Peyer's patch (tissue), 4 donors: ENCODE measurements at places on chromosomes 5 and 9. TPM values are rescaled to one million over a fixed set of nuclear protein-coding genes. Genes with fewer than 3 reads are reported as not detected.

GRCh38 chr5:168184103-168184502 is 107.3 kb upstream of the WWC1 start:
- no peaks in the 10 kb centered on the region for H3K36me3 ChIP-seq
- H3K27ac ChIP-seq, result no peak overlapping the region
- no peak overlapping the region for H3K4me3 ChIP-seq
- H3K4me1 ChIP-seq, result no peaks in the 10 kb centered on the region
- H3K27me3 ChIP-seq, result no peaks in the 10 kb centered on the region

GRCh38 chr5:136560126-136560525 is 194.8 kb upstream of the TRPC7 start:
- no peak for DNase-seq
- no peak overlapping the region for H3K27ac ChIP-seq
- H3K36me3 ChIP-seq, result no peaks in the 10 kb centered on the region
- H3K27me3 ChIP-seq, result no peaks in the 10 kb centered on the region

GRCh38 chr5:50445296-50445949 is 4.3 kb upstream of the EMB start:
- no peaks in the 10 kb centered on the region for H3K36me3 ChIP-seq
- H3K4me3 ChIP-seq, result no peak overlapping the region
- H3K27me3 ChIP-seq, result no peaks in the 10 kb centered on the region

DNA sequence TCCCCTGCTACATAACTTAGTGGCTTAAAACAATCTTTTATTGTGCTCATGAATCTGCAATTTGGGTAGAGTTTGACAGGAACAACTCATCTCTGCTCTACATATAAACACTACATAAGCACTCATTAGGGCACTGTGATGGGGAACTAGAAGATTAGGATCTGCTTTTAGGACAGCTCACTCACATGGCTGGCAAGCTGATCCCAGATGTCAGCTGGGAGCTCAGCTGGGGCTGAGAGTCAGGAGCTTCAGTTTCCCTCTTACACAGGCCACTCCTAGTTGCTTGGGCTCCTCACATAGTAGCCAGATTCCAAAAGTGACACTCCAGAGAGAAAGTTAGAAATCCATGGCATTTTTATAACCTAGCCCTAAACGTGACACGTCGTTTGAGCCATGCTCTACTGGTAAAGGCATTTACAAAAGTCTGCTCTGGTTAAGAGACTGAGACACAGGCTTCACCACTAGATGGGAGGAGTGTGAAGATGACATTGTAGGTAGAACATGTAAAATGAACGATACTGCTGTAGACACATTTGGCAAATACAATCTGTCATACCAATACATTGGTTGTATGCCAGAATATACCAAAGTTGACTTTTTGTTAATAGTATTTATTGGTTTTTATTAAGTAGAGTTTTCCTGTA is 23.6 kb downstream of the SCAI start:
- no peaks in the 10 kb centered on the region for H3K27me3 ChIP-seq
- no peak overlapping the region for H3K4me3 ChIP-seq
- no peaks in the 10 kb centered on the region for H3K36me3 ChIP-seq
- no peak overlapping the region for H3K27ac ChIP-seq
- H3K4me1 ChIP-seq, result no peaks in the 10 kb centered on the region

DNA sequence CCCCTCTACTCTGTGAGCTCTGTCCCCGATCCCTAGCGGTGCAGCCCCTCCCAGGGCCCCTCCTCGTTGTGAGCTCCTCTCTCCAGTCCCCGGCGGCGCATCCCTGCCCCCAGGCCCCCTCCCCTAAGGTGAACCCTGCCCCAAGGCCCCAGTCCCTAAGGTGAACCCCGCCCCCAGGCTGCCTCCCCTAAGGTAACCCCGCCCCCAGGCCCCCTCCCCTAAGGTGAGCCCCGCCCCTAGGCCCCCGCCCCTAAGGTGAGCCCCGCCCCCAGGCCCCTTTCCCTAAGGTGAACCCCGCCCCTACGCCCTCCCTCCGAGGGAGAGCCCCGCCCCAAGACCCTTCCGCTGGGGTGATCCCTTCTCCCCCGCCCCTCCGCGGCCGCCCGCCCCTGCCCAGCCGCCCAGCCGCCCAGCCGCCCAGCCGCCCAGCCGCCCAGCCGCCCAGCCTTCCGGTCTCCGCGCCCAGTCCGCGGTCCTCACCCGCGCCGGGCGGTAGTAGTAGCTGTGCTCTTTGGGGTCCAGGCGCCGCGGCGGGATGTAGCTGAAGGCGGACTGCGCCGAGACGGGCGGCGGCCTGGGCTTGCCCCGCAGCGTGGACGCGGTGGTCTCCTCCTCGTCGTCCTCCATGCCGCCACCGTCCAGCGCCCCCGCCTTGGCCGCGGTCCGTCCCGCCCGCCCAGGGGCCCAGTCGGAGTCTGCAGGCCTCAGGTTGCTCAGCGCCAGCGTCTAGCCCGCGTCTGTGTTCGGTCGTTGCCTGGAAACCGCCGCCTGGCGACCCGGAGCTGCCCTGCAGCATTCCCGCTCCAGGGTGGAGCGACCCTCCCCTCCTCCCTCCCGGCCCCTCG is at the start of gene CFAP90:
TSS of gene CFAP90 (minus strand) at position 739 of the 845 bp plus-strand sequence. CDS start at position 627, 112 bp downstream.
- H3K27ac ChIP-seq, result no peak within 1 kb of the TSS
- peak within 1 kb of the TSS; percentile 52 for H3K4me3 ChIP-seq
- DNase-seq, result peak; percentile 51
- H3K4me1 ChIP-seq, result peaks cover 3% of the 10 kb centered on the region
- no peaks in the 10 kb centered on the region for H3K36me3 ChIP-seq

- H3K4me1 ChIP-seq, result no peaks in the 10 kb centered on the region
- DNase-seq, result no peak
- H3K4me3 ChIP-seq, result no peak overlapping the region
Measured at GRCh38 chr9:34996181-34996904, 6.8 kb downstream of the DNAJB5 start.

DNA sequence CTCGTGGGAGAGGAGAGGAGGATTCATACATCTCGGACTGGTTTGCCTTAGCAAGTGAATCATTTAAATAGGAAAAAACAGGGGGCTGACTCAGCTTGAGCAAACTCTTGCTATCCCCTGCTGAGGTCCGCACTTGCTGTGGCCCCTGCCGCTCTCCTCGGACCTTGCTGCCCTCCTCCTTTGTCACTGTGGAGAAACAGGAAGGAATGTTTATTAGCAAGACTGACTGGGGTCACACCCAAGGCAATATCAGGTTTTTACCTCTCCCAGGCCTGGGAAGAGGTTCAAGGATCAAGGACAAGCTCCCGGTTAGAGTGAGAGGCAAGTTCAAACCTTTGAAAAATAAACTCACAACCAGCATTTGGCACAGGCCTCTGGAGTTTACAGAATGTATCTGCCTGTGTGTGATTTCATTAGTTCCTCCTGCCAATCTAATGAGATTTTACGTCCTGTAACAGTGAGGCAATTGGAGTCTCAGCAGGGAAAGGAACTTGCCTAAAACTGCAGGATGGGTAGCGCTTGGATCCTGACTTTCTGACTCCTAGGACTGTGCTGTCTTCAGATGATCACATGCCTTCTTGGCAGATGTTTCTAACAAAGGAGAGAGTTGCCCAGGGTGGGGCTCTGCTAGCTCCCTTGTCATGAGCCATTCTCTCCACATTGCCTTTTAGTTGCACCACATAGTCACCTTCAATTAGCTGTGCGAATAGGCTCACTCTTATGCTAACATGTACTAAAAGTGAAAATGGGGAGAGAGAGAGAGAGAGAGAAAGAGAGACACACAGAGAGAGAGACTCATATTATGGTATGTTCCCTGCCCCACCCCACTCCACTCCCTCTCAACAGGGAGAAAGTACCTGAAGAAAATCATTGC is 108.6 kb upstream of the CDKN2B start:
- peak overlapping the region; percentile 85 for H3K27ac ChIP-seq
- no peaks in the 10 kb centered on the region for H3K4me1 ChIP-seq
- no peak for DNase-seq
- no peaks in the 10 kb centered on the region for H3K36me3 ChIP-seq

DNA sequence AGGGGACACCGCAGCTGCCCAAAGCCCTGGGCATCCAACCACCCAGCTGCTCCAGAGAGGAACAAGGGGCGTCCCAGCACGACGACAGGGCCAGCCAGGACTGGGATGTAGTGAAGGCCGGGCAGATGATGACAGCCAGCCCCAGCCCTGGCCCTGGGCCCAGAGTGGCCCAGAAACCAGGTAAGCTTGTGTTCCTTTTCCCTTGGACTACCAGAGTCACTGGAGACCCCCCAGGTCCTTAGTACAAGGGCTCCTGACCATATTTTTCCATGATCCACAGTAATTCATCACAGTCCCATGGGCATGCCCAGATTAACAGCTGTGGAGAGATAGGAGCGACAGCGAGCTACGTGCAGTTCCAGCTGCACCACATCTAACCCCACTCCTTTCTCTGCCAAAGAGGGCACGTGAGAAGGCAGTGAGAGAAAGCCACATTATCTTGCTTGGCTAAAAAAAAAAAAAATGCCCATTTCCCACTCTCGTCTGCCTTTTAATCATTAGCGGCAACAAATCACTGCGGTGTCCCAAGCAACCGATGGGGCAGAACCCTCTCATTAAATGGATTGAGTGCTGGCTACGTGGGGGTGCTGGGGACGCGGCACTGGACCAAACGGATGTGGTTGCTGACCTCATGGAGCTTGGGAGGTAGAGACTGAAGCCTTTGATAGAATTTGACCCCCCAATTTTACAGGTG is 21.7 kb upstream of the SYNPO start:
- no peak overlapping the region for H3K4me3 ChIP-seq
- peaks cover 15% of the 10 kb centered on the region for H3K4me1 ChIP-seq
- peak overlapping the region; percentile 53 for H3K27ac ChIP-seq
- no peak for DNase-seq
- peaks cover 12% of the 10 kb centered on the region for H3K36me3 ChIP-seq

DNA sequence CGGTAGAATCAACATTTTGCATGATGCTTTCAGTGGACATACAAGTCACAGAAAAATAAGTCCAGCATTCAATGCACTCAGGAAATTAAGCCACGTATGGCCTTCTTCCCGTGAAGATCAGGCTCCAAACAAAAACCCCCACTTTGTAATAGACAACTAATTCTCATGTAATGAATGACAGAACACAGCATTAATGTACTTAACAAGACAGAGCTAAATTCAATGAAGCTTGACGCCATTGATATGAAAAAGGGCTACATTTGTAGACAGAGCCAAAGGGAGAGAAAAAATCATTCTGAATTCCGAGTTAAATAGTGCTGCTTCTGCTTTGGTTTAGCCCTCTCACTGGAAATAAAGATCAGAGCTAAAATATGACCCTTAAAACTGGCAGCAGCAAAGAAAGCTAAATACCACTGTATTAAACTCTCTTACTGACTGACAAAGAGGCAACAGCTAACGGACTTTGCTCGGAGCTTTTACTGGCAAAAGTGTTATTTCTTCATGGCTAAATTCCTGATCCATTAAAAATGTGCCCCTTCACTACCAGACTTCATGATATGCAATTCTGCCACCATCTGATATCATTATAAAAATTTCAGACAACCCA is 250.5 kb downstream of the BNC2 start:
- no peak for DNase-seq
- H3K4me3 ChIP-seq, result no peak overlapping the region
- no peaks in the 10 kb centered on the region for H3K27me3 ChIP-seq
- H3K27ac ChIP-seq, result no peak overlapping the region

DNA sequence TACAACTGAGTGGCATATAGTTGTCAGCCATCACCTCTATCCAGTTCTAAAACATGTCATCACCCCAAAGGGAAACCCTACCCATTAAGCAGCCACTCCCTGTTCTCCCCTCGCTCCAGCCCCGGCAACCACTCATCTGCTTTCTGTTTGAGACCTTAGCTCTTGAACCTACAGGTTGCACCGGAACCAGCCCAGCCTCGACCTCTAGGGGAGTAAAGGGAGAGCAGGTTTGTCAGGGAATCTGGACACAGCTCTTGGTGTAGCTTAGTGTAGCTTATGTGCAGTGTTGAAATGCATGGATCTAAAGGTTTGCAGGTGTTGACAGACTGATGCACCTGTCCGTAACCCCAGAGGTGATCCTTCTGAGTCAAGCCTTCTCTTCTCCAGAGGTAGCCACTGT is 30.0 kb downstream of the NEURL1B start:
- no peak overlapping the region for H3K4me3 ChIP-seq
- H3K27ac ChIP-seq, result no peak overlapping the region
- H3K36me3 ChIP-seq, result peaks cover 27% of the 10 kb centered on the region
- DNase-seq, result no peak
- no peaks in the 10 kb centered on the region for H3K27me3 ChIP-seq

DNA sequence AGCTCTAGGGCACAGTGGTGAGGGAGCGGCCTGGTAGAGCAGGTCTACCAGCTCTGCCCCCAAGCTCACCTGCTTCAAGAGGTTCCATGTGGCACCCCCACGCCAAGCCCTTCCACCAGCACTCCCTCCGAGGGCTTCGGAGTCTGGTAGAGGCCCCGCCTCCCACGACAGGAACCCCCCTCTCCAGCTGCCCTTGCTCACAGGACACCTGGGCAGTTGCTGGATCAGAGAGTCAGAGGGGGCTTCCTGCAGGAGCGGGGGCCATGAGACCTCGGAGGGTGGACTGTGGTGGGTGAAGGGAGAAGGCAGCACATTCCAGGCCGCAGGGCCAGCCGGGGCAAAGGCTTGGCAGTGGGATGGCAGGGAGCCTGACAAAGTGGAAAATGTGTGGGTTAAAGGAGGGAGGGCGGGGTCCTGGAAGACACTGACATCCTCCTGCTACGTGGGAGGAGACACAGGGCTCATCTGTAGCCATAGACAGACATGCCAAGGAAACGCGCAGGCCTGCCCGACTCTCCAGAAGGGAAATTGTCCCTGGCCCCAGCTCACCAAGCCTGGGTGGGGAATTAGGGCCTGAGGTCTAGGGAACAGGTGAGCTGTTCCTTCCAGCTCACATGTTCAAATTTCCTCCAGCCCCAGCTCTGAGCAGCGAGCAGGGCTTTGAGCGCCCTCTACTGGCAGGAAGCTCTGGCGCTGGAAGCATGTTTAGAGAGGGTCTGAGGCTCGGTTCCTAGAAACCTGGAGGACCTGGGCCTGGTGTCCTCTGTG is 74.2 kb downstream of the NTNG2 start:
- H3K36me3 ChIP-seq, result no peaks in the 10 kb centered on the region
- no peaks in the 10 kb centered on the region for H3K27me3 ChIP-seq
- DNase-seq, result peak; percentile 73
- peaks cover 6% of the 10 kb centered on the region for H3K4me1 ChIP-seq

GRCh38 chr9:31251386-31251785 is 1133.1 kb upstream of the ACO1 start:
- no peak for DNase-seq
- no peaks in the 10 kb centered on the region for H3K4me1 ChIP-seq
- no peaks in the 10 kb centered on the region for H3K27me3 ChIP-seq
- H3K36me3 ChIP-seq, result no peaks in the 10 kb centered on the region
- H3K27ac ChIP-seq, result no peak overlapping the region
- H3K4me3 ChIP-seq, result no peak overlapping the region

DNA sequence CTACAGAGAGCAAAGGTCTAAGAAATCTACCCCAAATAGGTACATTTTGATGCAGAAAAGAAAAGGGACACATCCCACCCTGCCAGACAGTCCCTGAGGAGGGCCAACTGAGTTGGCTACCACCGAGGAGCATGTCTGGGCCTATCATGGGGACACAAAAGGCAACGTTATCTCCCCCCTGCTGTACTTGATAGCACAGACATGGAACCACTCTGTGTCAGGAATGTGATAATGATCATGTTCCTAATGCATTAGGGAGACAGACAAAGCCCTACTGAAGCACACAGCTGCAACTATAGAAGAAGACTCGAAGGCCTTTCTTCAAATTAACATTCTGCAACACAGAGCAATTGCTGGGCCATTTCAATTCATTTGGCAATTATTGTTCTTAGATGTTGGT is 84.5 kb downstream of the ENC1 start:
- no peak overlapping the region for H3K27ac ChIP-seq
- no peak for DNase-seq
- no peaks in the 10 kb centered on the region for H3K27me3 ChIP-seq
- no peaks in the 10 kb centered on the region for H3K4me1 ChIP-seq
- no peak overlapping the region for H3K4me3 ChIP-seq

Gene STKLD1
- total RNA-seq, result not detected

Gene PLAC8L1
- not detected for total RNA-seq

Gene CCL27
- not detected for total RNA-seq

Gene CKMT2
- total RNA-seq, result 5.8 TPM
